GM23248 (cell line): ENCODE measurements at places on chromosomes 7 and 10.

DNA sequence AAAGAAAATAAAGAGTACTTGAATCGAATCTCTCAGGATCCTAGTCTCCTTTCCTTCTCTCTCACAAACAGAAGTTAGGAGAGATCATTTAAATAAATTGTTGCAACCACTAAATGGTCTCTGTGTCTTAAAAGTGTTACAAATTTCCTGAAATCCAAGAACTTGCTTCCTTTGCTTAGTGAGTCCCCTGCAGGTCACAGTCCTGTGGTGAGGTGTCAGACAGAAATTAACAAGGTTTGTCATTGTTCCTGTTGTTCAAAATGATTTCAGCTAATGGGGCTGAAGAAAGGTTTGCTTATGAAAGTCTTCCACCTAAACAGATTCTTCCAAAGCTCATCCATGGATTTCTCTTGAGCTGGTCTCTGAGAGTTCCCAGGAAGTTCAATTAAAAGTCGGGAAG is 151.6 kb upstream of the SLC26A5 start:
- DNase-seq: no peak

GRCh38 chr7:55931421-55932151 is 20.1 kb upstream of the MRPS17 start:
- DNase-seq: no peak

GRCh38 chr7:3771906-3772305 is 470.9 kb downstream of the SDK1 start:
- DNase-seq: no peak

GRCh38 chr10:79367426-79368189 is 20.3 kb downstream of the PPIF start:
- peak; percentile 65 for DNase-seq

DNA sequence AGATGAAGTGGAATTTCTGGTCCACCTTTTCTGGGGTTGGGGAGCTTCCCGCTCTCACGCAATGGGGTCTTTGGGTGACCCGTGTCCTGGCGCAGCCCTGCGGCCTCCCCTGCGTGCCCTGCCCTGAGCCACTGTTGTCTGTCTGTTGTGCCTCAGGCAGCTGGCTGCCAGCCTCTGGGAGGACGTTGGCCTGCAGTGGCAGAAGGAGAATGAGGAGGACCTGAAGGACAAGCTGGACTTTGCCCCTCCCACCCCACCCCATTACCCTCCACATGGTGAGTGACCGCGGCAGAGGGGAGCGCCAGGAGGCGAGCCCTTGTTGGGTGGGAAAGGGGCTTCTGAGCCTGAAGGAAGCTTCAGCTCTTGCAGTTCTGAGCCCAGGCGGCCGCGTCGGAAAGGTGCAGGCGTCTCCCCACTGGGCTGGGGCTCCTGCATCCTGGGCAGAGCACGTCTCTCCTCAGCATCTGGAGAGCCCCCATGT is 14.2 kb upstream of the PRKAR1B start:
- DNase-seq: no peak

GRCh38 chr7:99312316-99313203 is 13.1 kb upstream of the ARPC1A start:
- peak; percentile 70 for DNase-seq

DNA sequence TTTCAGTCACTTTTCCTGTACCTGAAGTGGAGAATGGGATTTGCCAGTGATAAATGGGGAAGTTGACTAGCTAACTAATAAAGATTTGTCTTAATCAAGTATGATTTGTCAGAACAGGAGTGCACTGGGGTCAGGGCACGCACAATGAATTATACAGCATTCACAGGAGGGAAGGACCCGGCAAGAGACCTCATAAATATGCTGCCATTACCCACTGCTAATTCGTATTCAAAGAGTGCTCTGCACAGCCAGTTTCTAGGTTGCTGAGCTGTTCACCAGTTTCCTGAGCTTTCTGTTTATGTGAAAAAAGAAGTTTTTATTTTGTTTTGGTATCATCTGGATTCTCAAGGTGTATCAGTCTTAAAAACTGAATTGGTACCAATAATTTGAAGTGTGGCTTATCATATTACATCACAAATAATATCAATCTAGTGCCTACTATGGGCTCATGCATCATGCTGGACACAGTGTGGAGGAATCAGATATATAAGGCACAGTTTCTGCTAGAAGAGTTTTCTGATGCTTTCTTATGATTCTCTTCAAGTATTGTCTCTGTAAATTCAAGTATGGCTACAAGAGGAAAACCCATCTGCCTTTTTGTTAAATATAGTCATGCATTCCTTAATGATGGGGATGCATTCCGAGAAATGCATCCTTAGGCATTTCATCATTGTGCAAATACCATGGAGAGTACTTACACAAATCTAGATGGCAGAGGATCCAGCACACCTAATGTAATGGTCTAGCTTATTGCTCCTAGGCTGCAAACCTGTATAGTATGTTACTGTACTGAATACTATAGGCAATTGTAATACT is 202.2 kb downstream of the VTI1A start:
- DNase-seq: peak; percentile 52

DNA sequence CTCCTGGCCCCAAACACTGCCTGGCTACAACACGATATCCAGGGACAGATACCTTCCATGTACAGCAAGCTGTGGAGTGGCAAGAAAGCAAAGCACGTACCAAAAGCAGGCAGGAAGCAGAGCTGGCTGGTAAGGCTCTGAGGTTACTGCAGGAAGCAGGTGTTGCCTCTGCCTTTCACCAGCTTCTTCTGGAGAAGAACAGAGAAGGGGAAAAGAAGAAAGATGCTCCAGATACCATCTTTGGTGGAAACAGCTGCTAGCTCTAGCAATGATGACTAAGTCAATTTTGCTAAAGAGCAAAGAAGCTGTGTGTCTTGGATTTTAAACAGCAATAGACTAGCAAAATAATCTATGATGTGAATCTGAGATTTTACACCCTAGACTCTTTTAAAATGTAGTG is 34.9 kb upstream of the PRSS1 start:
- DNase-seq: no peak

DNA sequence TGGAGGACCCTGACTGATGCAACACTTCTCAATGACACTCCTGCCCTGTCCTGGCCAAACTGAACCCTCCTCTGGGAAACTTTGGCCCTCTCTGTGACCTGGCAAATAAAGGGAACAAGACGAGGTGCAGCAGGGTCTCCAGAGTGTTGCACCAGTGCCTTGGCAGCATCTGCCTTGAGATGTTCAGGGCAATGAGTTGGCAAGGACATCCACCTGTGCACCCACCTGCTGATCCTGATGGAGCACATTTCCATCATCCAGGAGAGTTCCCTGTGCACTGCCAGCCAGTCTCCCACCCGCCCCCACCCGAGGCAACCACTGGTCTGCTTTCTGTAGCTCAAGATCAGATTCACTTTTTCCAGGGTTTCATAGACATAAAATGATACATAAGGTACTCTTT is 407.4 kb downstream of the GRID1 start:
- no peak for DNase-seq

DNA sequence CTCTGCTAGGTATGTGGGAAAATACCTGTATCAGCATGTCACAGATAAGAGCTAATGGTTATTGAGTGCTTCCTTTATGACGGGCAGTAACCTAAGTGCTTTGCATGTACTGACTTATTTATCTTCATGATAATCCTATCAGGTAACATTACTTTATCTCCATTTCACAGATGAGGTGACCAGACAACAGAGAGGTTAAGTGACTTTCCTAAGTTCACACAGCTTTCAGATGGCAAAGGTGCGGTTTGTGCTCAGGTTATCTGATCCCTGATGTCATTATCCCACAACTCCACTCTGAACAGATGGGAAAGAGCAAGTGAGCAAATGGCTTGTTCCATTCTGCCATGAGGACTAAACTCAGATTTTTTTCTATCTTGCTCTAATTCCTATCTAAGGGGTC is 217.0 kb upstream of the PODXL start:
- DNase-seq: no peak

DNA sequence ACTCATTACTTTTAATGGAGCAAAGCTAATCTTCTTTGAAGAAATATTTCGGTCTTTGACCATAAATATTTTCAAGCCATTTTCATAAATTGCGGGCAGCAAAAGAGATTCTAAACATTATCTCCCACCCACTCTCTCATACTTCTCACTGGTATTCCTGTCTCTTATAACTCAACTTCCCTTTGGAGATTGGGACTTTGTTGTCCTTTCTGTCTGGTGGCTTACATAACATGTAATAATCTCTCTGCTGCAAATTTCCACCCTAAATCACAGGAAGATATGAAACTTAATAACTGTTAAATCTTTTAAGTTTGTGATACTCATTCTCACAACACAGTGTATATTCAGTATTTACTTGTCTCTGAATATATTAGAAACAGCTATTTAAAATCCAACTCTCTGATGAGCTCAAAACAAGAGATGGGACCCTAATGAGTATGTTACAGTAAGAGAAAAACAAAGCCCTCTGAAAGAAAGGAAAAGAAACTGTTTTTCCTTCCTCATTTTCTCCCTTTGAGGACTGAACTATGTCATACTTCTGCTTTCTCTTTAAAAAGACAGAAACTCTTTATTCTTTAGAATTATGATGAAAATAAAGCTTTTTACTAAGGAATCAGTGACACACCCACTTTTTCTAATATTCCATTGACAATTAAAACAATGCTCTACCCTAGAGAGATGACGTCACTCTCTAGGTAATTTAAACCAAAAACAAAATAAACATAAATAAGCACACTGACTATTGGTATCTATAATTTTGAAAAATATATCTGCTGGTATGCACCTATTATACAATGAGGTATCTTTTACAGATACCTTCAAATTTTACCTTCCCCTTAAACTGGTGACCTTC is 14.7 kb downstream of the CALCR start:
- no peak for DNase-seq

- DNase-seq: no peak
Measured at GRCh38 chr10:68145705-68146104, 36.4 kb downstream of the MYPN start.
